SJCRH30 (cell line): ENCODE measurements at places on chromosomes 13 and 19.

GRCh38 chr13:50156140-50156539 lies 140.9 kb downstream of the KCNRG start:
- peak; percentile 10 for DNase-seq

GRCh38 chr19:27676877-27677276 lies 1536.1 kb downstream of the UQCRFS1 start:
- DNase-seq, result no peak

- peak; percentile 91 for DNase-seq
Measured at GRCh38 chr19:10416380-10417257, 3.7 kb upstream of the PDE4A start.

- no peak for DNase-seq
Measured at GRCh38 chr13:23724196-23724970, 154.2 kb downstream of the TNFRSF19 start.

- DNase-seq, result no peak
Measured at GRCh38 chr13:24764276-24764630, 284 bp downstream of the RNF17 start.

DNA sequence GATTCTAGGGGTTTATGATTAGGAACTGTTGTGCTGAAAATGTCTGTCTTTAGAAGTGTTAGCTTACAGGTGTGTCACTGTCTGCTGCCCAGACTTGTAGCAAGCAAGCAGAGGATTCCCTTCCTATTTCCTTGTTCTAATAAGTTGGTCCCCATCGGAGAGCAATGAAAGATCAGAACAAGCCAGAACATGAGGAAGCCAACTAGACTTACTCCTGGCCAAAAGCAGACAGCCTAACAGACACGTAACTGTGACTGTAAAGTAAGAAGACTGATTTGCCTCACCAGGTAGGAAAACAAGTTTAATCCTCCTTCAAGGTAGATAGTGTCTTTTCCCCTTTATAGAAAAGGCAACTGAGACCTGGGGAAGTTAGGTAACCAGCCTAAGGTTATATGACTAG lies 12.5 kb downstream of the POLR1D start:
- no peak for DNase-seq

- no peak for DNase-seq
Measured at GRCh38 chr13:99312493-99312883, 5.3 kb upstream of the GPR183 start.

DNA sequence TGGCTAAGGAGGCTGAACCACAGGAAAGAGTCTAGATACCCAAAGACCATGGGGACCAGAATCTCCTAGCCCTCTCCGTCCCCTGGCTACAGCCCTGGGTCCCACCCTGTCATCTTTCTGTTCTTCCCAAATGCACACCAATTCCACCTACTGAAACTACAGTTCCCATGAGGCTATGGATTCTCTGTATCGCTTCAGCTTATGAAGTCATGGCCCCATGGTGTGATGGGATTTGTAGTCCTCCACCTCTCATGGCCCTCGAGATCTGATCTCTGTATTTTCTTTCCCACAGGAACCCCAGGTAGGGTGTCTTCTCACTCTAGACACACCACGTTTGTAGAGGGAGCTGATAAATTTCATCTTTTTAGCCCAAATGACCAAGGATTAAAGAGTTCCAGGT lies 11.8 kb downstream of the PTPRH start:
- peak; percentile 35 for DNase-seq

DNA sequence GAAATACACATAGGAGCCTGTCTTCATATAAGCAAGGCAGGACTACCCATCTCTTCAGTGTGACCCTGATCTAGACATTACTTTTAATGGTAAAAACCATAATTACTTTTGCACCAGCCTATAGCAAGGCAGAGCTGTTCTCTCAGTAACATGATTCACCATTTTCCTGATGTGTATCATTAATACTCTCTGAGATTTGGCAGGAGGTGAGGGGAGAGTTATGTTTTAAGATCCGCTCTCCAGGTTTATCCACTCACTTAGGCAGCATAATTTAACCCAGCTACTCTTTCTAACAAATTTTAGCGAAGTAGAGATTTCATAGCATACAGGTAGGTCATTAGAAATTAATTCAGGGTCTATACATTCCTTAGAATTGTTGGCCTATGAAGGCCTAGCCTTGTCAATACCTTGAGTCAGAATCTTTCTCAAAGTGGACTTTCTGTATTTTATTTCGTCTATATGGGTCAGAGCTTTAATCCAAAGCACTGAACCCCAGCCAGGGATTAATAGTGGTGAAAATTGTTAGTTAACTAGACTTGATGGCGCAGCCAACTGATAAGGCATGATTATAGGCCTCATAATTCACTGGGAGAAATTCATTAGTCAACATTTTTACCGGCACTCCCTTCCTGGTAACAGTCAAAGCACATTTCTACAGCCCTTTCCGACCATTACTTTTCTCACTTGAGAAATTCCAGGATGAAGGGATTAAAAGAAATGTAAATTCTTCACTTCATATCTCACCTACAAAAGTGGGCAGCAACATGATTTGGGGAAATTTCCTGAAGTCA lies 955.1 kb downstream of the DIAPH3 start:
- DNase-seq, result no peak

- no peak for DNase-seq
Measured at GRCh38 chr13:95222733-95223018, 78.6 kb downstream of the ABCC4 start.

DNA sequence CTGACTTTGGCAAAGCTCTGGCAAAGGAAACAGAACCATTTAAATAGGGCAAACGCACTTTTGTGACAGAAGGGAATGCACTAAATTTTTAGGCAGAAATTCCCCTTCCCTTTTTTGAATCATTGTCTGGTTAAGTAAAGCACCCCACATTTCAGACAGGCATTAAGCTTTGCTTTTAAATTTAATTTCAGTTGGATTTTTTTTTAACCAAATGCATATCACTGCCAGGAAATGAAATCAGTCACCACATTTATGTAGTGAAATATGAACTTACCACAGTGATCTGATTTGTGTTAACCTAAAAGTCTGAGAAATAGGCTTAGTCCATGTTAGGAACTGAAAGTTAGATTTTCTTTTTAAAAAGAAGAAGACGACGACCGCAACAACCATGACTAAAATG lies 10.8 kb downstream of the GPR183 start:
- DNase-seq, result no peak

GRCh38 chr19:55389386-55390317 lies 3.9 kb downstream of the RPL28 start:
- DNase-seq, result no peak

DNA sequence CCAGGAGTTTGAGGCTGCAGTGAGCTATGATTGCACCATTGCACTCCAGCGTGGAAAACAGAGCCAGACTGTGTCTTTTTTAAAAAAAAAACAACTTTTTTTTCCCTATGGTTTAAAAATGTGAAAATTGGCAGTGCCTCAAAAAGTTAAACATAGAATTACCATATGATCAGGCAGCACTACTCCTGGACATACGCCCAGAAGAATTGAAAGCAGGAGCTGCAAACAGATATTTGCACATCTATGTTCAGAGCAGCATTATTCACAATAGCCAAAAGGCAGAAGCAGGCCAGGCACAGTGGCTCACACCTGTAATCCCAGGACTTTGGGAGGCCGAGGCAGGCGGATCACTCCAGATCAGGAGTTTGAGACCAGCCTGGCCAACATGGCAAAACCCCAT lies 3.8 kb upstream of the RETN start:
- DNase-seq, result no peak

- DNase-seq, result no peak
Measured at GRCh38 chr13:80203496-80203895, 137.4 kb downstream of the SPRY2 start.

DNA sequence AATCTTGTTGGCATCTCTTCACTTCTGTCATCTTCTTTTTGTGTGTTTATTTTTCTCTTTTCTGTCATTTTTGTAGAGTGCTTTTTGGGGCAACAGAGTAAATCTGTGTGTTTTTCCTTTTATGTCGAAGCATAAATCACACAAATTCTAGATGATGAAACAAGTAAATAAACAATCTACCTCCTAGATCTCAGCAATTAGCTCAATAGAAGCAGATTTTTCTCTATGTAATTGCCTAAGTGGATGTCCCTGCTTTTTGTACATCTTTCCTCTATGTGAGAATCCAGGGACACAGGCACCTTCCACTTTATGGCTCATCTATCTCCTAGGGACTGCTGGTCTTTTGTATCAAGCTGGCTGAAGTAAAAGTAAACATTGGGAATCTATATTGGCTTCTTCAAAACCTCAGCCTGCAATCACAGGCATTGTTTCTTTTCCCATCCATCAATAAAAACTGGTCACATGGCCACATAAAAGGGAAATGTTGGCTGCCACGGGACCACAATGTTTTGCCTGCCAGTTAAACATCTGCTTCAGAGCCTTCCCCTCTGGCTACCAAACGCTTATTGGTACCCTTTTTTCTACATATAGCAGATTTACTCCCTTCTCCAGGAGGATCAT lies 323.8 kb downstream of the LMO7 start:
- no peak for DNase-seq

DNA sequence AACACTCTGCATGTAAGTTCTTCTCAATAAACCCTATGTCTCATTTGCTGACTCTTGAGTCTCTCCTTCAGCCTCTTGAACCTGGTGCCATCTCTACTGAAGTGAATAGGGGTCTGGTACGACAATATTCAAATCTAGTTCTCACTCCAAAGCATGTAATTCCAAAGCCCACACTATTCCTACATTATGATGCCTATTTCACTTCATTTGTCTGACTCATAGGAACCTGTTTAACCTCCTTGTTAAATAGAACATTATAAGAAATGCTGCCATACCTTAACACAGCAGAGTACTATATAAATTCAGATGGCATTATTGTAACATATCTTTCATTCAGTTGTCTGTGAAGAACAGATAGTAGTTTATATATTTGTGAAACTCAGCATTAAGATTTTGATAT lies 67.1 kb downstream of the STARD13 start:
- DNase-seq, result no peak

DNA sequence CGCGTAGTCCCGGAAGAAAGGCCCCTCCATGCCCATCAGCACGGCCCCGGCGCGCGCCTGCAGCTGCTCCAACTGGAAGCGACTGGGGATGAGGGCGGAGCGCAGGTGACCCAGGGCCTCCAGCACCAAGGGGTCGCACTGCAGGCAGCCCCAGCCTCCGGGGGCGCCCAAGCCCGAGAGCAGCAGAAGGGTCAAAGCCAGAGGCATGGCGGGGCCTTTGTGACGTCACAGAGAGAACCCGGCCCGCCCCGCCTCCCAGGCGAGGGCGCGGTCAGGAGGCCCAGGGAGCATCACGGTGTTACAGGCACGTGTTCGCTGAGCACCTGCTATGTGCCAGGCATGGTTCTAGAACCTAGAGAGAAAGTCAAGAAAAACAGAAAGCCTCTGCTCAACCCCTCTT lies at the start of gene IZUMO2:
Gene IZUMO2 (minus strand): TSS at position 294 of the 400 bp plus-strand sequence. CDS start 87 bp downstream, at position 207.
- DNase-seq, result no peak

- no peak for DNase-seq
Measured at GRCh38 chr19:46447824-46448223, 19.1 kb upstream of the PNMA8C start.
